ENCODE measurements at places on chromosomes 6 and 20.

DNA sequence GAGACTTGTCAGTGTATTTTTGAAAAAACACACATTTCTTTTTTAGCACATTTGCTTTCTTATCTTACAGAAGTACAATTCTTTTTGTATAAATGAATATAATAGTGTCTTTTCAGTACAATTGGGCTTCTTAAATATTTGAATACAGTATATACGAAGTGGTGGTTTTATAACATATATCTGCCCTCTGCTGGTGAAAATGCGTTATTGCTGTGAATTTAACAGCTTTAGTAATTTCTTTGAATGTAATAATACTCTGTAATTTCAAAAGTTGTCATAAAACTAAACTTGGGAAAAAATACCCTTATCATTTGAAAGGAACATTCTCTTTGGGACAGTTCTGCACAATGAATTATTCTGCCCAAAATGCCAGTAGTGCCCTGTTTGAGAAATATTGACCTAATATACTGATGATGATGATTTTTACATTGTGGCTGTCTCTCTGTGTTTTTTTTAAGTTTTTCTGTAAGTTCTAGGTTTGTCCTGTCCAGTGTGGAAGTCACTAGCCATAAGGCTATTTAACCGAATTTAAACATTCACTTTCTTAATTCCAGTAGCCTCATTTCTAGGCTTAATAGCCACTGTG, 19.0 kb downstream of the SMAP1 start:
- peak; percentile 33 for DNase-seq

GRCh38 chr20:5168651-5169396, 42.0 kb downstream of the CDS2 start:
- DNase-seq, result no peak

DNA sequence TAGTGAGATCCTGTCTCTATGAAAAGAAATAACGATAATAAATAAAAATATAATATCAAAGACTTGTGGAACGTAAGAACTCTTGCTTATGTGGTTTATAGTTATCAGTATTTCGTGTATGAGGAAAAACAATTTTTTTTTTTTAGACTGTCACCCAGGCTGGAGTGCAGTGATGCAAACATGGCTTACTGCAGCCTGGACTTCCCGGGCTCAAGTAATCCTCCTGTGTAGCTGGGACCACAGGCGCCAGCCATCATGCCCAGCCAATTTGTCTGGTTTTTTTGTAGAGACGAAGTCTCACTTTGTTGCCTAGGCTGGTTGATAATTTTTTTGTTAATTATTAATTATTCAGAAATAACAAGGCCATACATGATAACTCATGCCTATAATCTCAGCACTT, 18.6 kb upstream of the CDK19 start:
- no peak for DNase-seq

DNA sequence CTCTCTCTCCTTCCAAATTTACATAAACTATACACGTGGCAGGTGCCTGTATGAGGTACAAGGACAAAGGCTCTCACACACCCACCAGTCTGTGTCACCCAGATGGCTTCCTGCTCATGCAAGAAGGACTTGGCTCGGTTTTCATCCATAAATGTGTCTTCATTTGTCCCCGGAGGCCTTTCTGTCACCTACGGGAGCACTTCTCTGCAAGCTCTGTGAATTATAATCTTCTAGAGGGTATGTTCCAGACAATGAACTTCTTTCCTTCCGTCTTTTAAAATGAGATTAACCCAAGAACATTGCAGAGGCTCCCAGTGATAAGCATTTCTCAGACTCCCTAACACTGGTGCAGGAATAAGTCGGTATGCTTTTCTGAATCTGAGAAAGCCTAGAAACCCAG, 123.6 kb downstream of the PTPRT start:
- no peak for DNase-seq

DNA sequence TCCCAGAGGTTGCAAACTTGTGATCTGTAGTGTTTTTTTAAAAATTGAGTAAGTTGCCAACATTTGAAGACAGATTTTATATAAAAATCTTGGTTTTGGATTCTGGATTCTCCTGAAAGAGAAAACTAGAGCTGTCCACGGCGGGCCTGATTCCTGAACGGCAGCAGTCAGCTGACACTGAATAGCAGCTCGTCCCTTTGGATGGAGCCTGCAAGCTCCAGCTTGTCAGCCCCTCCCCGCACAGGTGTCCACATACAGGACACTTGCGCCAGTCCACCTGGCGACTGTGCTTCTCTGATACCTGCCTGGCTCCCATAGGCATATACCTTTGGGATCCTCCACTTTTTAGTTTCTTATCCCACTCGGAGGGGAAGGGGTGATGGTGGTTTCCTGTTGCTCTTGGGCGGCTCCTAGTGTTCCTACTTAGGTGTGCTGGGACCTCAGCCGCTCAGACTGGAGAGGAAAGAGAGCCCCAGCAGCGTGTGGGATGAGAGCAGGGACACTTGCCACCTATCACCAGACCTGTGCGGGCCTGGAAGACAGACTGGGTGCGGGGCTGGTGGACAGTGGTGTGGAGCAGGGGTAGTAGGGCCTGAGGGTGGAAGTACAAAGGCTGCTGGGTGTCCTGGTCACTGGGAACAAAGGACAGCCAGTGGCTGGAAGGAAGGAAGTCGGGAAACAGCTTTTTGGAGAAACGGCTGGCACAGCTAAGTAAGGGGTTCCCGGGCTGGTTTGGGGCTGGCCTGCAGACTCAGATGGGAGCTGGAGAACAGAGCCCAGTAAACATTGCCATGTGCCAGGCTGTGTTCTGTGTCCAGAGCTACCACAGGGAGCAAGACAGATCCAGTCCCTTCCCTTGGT, 18.3 kb downstream of the GHRH start:
- DNase-seq, result no peak

DNA sequence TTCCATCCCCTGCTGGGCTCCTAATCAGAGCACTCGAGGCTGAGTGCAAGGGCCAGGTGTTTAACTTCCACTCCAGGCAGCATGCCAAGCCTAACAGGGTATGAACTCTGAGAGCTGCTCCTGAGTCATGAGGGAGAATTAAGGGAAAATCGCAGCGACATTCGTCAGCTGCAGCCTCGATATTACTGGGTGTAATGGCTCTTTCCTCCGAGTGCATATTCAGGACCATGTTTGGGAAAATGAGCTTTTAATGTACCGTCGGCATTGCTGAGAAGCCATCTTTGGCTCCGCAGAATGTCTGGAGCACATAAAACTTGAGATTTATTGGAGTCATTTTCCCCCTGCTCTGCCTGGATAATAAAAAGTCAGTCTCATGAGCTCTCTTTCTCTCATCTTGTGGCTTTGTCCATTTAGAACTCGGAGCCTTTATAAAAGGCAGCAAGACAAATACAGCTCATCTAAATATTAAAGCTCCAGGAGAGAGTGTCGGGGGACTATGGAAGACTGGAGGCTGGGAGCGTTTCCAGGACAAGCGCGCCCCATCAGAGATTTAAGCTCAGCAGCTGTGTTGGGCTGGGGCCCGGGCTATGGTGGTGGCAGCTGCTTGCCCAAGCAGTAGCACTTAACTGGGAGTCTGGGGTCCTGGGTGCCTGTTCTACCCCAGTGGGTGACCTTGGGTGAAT, 103.7 kb downstream of the TOX2 start:
- DNase-seq, result peak; percentile 94

DNA sequence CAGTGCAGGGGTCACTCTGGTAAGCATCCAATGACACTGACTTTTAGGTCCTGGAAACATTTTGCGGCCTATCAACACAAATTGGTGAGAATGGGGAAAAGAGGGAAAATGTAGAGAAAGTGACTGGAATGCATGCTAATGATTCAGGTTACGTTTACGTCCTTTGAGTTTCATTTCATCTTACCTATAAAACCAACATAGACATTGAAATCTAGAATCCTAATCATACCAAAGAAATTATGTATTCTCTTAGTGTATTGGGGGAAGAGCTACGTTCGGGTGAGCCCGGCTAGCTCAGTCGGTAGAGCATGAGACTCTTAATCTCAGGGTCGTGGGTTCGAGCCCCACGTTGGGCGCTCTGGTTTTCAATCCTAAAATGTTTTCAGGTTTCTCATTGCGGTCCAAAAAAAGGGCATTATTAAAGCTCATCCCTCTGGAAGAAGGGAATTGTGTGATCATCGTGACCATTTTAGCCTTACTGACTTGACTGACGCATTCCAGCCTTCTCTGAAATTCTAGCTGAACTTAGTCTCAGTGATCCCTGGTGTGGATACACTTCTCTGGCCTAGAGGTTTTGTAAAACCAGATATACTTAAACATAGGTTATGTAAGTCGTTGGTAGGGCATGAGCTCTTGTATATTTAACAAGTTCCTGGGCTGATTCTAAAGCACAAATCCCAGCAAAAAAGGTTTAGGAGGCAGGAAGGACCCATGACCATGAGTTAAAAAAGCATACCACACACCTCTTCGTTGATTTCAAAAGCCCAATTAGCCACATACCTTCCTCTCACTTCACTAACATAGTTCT, 18.3 kb downstream of the HMGN4 start:
- peak; percentile 71 for DNase-seq

DNA sequence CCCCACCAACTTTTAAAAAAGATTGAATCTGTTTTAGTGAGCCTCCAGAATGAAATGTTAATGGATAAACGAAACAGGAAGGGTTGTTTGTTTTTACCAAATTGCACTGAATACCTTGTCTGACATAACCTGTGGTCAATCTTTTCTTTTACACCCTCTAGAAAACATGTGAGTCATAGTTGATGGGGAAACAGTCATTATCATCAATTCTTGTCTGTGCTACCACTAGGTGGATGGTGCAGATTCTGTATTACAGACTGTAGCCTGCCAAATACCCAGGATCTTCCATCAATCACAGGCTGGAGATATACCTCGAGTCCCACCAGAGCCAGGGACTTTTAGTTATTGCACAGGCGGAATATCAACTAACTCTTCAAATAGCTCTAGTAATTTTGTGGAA, 29.5 kb upstream of the PKIB start:
- peak; percentile 34 for DNase-seq

- peak; percentile 76 for DNase-seq
Measured at GRCh38 chr6:24522228-24523176, 27.7 kb downstream of the ALDH5A1 start.

DNA sequence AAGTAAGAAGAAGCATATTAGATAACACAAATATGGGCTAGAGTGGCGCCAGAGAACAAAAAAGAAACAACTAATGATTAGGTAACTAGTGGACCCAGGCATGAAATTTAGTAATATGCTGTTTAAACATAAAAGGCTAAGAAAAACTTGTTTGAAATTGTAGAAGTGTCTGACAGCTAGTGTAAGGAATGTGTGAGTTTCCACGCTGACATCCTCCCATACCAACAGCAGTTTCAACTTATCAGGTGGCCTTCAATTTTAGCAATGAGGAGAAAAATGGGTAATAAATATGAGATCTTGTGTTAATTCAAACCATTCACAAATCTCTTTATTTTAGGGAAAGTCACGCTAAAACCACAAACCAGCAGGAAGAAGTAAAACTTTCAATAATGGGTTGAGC, 440.2 kb upstream of the FLRT3 start:
- no peak for DNase-seq

GRCh38 chr6:30879684-30880427, 4.5 kb upstream of the DDR1 start:
- DNase-seq, result no peak

- no peak for DNase-seq
Measured at GRCh38 chr6:41656002-41656691, 17.9 kb downstream of the MDFI start.

- DNase-seq, result no peak
Measured at GRCh38 chr6:31581434-31582229, 592 bp downstream of the LTB start.

GRCh38 chr6:127865108-127865507, 35.8 kb downstream of the THEMIS start:
- DNase-seq, result no peak

GRCh38 chr6:145963216-145964068, 716 bp downstream of the SHPRH start:
- DNase-seq, result no peak

- DNase-seq, result no peak
Measured at GRCh38 chr6:47044397-47044796, 2.3 kb upstream of the ADGRF1 start.

GRCh38 chr6:138925806-138926205, 62.2 kb downstream of the REPS1 start:
- no peak for DNase-seq
